ENCODE measurements at places on chromosomes 1 and 21. TPM values are rescaled to one million over a fixed set of nuclear protein-coding genes. Genes with fewer than 3 reads are reported as not detected.

- DNase-seq = no peak
These were observed 7.9 kb upstream of the PHGDH start for GRCh38 chr1:119703666-119704450.

GRCh38 chr1:170807432-170807831 is 127.9 kb upstream of the MROH9 start:
- no peak for DNase-seq

DNA sequence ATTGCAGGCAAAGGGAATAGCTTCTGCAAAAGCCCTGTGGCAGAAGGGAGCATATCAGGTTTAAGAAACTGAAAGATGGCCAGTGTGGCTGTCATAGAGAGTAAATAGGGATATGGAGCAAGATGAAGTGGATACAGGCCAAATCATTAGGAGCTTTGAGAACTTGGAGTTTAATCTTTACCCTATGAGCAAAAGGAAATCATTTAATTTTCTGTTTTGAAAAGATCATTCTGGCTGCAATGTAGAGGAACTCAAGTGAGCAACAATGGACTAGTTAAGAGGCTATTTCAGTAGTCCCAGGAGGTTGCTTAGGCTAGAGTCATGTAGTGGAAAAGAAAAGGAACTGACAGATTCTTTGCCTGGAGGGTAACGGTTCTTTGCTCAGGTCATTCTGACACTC is 47.2 kb downstream of the RAP1A start:
- DNase-seq = no peak

- DNase-seq = no peak
These were observed 62.3 kb upstream of the SLC25A33 start for GRCh38 chr1:9476790-9477463.

DNA sequence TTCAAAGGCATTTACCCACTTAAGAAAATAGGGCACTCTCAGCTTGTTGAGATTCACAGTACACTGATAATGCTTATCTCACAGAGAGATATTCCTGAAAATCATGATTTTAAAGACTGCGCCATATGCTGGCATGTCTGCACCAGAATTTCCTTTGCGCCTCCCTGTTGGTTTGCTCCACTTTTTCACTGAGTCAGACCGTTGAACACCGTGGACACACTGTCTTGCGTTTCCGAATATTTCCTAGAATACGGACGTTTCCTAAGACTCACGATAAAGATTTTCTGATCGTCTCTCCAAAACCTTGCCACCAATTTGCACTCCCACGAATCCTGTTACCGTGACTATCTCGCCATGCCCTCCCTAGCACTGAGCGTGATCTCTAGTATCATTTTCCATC is 497 bp upstream of the C1orf115 start:
- DNase-seq = no peak

GRCh38 chr1:153790313-153790965 is 15.2 kb downstream of the SLC27A3 start:
- DNase-seq = peak; percentile 86

DNA sequence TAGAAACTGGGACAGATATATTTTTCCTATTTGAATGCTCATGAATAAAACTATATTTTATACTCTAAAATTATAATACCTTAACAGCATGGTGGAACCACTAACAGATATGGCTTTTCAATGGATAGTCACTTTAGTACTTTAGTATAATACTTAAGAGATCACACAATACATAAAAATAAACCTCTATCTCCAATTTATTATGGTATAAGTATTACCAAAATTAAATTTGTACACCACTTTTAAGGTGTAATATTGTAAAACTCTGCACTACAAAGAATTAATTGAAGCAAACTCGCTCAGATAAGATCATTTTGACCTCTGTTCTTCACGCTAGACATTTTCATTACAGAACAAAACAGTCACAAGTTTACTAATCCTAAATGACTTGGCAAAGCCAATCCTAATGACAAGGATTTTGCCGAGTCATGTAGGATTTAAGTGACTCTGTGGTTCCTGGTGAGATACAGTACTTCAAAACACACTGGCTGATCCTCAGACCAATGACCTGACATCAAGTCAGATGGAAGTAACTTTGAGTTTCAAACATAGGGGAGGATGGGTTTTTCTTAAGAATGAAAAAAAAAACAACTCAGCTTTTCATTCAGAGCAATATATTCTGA is 200.6 kb downstream of the SMYD3 start:
- no peak for DNase-seq

DNA sequence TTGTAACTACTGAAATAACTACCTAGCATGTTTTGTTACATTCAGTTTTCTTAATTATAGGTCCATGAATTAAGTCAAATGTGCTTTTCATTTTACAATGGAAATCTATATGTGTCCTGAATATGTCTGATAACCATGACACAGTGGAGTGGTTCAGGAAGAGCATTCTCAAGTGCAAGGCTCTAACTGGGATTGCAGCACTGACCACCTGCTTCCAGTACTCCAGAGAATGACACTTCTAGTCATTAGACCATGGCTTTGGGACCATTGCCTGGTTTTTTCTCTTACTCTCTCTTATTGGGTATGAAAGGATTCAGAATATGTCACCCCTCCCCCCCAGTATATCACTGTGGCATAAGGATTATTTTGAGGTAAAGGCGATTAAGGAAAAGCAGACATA is 204.9 kb upstream of the CACYBP start:
- no peak for DNase-seq

The BACE2 gene
- polyA plus RNA-seq = 27.6 TPM

The FNBP1L gene
- polyA plus RNA-seq = 115 TPM
